GM13976 (cell line): ENCODE measurements at places on chromosomes 6 and 20.

GRCh38 chr6:153476243-153476642 lies 345.2 kb upstream of the RGS17 start:
- DNase-seq: no peak

DNA sequence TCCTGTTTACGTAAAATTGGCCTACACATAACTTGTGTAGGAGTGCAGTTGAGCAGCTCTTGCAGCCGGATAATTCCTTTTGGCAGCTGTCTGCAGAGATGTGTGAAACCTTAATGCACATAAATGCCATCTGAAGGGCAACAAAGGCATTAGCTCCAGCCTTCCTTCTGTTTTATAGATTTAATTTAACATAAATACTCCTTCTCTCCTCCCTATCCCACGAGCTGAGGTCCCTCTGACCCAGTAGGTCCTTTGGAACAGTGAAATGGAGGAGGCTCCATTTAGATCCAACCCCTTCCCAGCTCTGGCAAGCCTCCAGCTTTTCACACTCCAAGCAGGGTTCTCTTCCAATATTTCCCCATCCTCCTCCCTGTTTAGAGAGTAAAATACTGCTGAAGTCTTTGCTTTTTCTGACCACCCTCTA lies 6.5 kb downstream of the PLEKHG1 start:
- DNase-seq: no peak

DNA sequence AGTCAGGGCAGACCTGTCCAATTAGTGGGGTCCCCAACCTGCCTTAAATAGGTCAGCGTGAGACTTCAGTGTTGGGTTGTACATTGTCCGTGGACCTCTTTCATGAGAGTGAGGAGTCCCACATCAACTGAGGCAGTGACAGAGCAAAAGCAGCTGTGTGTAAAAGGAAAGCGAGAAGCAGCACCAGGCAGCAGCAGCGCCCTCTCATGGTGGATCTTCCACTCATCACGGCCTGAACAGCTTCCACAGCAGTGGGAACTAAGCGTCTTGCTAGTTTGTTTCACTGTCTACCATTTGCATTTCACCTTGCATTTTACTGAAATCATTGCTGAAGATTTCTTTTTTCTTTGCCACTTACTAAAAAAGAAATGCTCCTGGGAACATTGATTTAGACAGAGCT lies 333.8 kb downstream of the PKHD1 start:
- DNase-seq: no peak

DNA sequence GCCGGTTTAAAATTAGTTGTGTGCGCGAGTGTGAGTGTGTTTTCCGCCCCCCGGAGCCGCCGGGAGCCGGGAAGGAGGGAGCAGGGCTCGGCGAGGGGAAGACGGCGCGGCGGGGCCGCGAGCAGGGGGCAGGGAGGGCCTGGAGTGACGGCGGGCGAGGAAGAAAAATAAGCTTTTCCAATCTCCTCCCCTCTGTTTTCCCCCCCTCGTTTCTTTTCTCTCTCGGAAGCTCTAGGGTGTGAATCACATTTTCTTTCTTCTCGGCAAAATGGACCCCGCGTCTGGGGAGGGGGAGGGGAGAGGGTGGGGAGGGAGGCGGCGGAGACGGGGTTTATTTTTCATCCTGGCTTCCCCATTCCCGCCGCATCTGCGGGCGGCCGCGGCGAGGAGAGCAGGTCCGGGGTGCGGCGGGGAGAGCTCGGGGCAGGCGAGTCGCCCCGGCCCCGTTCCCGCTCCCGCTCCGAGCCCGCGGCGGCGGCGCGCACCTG lies 881 bp downstream of the BICRAL start:
- peak; percentile 73 for DNase-seq

- no peak for DNase-seq
These were observed 212.0 kb upstream of the JARID2 start for GRCh38 chr6:15033850-15034203.

GRCh38 chr6:35061102-35061615 lies 80.0 kb downstream of the TCP11 start:
- peak; percentile 8 for DNase-seq

DNA sequence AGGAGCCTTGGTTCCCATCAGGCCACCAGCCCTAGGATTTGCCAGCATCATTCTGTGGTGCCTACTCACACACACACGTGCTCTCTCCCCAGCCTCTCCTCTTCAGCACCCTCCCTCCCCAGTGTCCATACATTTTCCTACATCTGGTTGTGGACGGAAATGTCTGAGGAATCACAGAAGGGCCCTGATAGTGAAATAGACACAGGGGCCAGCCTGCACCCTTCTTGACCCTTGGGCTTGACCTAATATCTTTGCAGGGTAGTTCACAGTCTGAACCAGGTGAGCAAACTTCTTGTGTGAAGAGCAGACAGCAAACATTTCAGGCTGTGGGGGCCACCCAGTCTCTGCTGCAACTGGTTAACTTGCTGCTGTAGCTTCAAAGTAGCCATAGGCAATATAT lies 108.5 kb upstream of the NXT1 start:
- DNase-seq: no peak

GRCh38 chr20:24134284-24134683 lies 145.7 kb upstream of the GGTLC1 start:
- DNase-seq: no peak
